Mesendoderm (in vitro differentiated cells): ENCODE measurements at places on chromosomes 16 and 17.
A peak's percentile ranks its signal among the peaks of the same experiment; 100 is the strongest.

DNA sequence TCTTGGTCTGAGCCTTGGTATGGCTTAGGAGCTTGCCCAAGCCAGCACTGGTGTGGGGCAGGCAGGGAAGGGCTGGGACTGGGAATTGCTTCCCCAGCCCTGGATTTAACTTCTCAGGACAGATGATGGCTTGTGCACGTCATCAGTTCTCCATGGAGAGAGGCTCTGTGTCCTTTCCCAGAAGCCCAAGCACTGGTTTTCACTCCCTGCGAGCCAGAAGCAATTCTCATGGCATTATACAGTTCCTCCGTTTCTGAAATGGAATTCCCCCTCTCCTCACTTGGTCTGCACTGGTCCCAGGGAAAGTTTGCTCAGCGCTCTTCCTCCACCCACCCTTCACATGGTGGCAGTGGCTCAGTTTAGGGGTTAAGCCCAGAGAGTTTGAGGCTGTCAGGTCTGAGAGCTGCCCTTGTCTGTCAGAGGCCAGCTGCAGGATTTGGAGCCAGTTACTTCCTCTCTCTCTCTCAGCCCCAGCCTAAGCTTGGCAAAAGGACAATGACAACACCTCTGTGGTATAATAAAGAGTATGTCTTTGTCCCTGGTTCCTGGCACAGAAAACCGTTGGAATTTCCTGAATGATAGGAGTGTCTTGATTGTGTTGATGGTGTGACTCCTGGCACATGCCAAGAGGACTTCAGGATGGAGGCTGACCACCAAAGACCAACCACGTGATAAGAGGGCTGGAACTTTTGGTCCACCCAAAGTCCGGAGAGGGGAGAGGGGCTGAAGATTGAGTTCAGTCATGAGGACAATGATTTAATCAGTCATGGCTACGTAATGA is 219.6 kb upstream of the TNRC6C start:
- DNase-seq = no peak

- DNase-seq = no peak
Measured at GRCh38 chr16:47528431-47528830, 67.3 kb downstream of the PHKB start.

DNA sequence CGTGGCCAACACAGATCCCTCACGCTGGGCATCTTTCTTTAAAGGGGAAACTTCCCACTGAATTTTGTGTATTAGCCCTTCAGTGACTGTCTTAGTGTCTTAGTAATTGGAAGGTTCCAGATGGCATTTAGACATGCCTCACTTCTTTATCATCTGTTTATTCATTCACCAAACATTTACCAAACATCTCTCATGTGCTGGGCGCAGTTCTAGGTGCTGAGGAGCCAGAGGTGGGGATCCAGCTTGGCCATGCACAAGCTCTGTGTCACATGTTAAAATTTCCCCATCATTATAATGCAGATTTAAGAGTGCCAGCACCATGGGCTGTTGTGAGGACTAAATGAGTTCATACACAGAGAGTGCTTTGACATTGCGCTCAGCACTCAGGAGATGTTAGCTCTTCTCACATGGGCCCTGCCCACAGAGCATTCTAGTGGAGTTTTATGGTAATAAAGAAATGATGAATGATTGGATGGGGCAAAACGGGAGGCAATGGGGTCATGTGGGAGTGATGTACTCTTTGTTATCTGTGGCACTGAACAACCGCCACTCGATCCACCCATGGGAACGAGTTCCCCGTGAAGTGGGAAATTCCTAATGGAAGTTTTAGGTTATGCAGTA is 119.7 kb downstream of the SNX29 start:
- no peak for DNase-seq

DNA sequence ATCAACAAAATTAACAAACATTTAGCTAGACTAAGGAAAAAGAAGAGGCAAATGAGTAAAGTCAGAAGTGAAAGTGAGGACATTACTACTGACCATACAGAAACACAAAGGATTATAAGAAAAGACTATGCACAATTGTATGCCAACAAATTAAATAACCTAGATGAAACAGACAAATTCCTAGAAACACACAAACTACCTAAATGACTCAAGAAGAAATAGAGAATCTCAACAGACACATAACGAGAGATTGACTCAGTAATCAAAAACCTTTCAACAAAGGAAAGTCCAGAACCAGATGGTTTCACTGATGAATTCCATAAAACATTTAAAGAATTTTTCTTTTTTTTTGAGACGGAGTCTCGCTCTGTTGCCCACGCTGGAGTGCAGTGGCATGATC is 35.7 kb upstream of the MYLK3 start:
- DNase-seq = no peak

DNA sequence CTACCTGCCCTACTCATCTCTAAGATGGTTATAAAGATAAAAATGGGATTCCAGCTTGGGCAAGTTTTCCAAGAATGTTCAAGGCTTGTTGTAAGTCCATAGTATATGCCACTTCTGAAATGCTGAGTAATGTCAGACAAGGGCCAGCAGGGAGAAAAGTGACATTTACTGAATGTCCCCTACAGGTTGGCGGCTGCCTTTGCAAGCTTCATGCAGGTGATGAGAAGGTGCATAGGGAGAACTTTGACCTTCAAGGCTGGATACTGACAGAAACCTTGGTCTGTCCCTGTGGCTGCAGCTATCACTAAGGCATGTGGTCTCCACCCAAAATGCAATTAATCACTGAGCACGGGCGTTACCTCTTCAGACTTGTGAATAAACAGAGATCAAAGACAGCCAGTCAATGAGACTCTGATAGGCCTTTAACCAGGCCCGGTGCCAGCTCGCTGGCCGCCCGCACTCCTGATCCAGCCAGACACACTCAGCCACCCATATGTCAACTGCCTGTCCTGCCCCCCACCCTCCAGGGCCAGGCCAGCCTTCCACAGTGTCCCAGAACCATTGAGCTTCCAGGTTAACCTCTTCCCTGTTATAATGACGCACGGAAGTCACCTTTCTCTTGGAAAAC is 26.8 kb upstream of the AXIN2 start:
- peak; percentile 72 for DNase-seq

GRCh38 chr17:82117139-82118090 is 19.4 kb upstream of the FASN start:
- DNase-seq = no peak

DNA sequence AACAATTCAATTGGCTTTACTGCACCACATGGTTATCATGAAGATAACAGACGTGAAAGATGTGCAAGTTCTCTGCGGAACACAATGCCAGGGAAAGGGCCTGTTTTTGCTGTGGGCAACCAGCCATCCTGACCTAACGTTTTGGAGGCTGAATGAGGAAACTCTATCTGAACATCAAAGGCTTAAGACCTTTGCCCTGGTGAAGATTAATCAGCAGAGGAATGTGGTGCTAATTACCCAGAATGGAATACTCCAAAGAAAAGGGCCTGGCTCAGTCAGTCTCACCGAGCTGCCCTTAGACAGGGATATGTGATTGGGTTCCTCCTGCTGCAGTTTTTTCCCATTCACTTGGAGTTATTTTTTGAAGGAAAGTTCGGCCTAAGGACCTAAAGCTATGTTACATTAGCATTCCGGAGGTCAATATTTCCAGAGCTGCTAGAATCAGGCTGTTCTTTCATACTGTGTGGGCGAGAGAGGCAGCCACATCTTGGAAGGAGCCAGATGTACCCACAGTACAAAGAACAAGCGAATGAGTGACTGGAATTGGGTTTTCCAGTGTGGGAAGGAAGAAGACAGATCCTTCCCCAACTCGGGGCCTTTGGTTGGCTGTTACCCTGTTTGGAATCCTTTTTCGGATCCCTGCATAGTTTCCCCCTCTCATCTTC is 15.5 kb downstream of the ASIC2 start:
- peak; percentile 88 for DNase-seq

GRCh38 chr16:70476272-70477020 is 22.1 kb downstream of the FCSK start:
- peak; percentile 46 for DNase-seq

- no peak for DNase-seq
Measured at GRCh38 chr16:78836802-78837491, 737.5 kb downstream of the WWOX start.

- DNase-seq = no peak
Measured at GRCh38 chr16:74455213-74455612, 33.9 kb upstream of the CLEC18B start.

DNA sequence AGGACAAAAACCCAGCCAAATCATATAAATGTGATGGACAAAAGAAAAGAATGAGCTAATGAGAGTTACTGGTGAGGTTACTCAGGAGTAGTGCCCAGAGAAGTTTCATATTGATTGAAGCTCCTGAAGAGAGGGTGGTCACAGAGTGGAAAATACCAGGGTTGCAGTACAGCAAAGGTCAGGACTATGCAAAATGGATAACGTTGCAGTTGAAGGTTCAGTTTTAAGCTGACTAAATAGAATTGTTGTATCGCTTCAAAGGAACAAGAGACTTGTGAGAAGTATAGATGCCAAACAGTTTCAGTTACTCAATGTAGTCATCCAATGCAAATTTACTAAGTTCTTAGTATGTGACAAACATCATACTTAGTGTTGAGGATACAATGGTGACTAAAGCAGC is 47.1 kb downstream of the ABCA8 start:
- no peak for DNase-seq

DNA sequence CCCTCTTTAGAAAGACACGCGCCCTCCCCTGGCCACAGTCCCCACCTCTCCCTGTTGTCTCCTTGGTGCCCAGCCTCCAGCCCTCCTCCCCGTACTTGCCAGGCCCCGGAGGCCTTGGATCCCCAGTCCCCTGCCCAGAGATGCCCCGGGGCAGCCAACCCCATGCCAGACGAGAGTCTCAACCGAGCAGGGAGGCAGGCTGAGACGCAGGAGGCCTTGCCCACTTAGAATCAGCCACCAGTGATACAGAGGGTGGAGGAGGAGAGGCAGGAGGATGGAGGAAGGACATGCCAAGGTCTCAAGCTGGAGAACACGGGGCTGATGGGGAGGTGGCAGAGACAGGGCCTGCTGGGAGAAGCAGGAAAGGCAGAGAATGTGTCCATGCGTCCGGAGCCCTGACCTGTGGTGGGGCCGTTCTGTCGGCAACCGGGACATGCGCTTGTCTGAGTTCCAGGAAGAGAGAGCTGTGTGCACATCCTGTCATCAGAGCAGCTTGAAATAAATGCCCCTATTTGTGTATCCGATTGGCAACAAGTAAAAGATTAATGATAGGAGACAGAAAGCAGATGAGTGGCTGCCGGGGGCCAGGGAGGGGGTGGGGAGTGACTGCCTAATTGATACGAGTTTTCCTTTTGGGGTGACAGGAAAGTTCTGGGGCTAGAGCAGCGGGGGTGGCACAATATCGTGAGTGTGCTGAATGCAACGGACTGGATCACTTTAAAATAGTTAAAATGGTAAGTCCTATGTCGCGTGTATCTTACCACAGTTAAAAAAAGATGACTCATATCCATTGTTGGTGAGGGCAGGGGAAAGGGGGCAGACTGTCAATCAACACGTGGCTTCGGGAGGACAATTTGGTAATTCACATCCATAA is 44.7 kb upstream of the MEAK7 start:
- no peak for DNase-seq

GRCh38 chr16:27312580-27313421 is 973 bp upstream of the IL4R start:
- DNase-seq = no peak

- DNase-seq = no peak
Measured at GRCh38 chr16:84331998-84332780, 36.1 kb upstream of the ATP2C2 start.

- no peak for DNase-seq
Measured at GRCh38 chr16:56939801-56940200, 7.9 kb downstream of the HERPUD1 start.

DNA sequence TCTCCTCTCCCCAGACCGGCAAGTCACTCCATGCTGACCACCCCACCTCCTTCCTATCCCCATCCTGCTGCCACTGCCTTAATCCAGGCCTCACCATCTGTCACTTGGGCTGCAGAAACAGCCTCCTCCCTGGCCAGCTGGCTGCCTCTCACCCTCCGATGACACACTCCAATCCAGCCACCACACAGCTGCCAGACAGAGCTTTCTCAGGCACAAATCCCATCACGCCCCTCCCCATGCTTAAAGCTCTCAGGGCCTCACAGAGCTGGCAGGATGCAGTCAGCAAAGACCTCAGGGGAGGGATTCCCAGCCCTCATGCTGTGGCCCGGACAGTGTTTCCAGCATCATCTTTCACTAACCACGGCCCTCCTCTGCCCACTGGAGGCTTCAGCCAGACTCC is 13.7 kb downstream of the CAMKK1 start:
- peak; percentile 55 for DNase-seq

DNA sequence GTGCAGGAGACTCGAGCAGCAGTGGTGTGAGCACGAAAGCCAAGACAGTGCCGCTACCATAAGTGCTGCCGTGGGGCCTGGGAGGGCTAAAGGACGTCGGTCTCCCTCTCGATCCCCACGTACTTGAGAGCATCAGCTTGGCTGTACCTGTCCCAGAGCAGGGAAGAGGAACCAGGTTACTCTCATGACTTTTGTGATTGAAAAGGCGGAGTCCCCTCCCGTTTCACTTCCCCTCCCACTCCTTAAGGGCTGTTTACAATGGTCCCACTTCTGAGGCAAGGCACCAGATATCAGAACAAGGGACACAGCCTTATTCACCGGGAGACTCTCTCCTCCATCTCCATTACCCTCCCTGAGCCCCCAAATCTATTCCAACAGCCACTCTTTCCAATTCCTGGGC is 20.1 kb downstream of the CNTNAP1 start:
- DNase-seq = no peak

- no peak for DNase-seq
Measured at GRCh38 chr16:30381291-30382041, 895 bp downstream of the SEPTIN1 start.

GRCh38 chr17:37833237-37833859 is 88.5 kb upstream of the HNF1B start:
- DNase-seq = no peak

DNA sequence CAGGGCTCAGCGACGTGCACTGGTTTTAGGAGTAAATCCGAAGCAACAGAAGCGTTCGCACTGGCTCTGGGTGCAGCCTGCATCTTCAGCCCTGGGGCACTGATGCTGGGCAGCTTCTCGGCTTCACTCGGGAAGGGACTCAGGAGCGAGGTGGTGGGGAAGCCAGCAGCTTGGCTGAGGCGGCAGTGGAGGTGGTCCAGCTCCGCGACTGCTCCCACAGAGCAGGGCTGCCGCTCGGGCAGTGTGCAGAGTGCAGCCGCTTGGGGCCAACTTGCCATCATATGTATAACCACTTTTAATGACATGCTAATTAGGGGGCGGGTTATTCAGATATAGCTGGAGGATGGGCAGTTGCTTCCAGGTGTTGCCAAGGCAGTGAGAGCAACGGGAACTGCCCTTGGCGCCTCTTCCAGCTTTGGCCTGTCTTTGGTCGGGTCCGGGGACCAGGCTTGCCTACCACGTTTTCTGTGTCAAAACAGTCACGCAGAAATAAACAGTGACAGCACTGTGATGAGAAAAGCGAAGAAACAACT is 26.7 kb downstream of the METRNL start:
- DNase-seq = no peak
